DMS 273 treated with DMSO at 0.1 percent for 48 hours (cell line): ENCODE measurements at places on chromosomes 7 and 10.

GRCh38 chr7:155362380-155363145, 64.9 kb downstream of the INSIG1 start:
- no peak for DNase-seq

- no peak for DNase-seq
Measured at GRCh38 chr10:88045656-88046415, 182.4 kb downstream of the PTEN start.

DNA sequence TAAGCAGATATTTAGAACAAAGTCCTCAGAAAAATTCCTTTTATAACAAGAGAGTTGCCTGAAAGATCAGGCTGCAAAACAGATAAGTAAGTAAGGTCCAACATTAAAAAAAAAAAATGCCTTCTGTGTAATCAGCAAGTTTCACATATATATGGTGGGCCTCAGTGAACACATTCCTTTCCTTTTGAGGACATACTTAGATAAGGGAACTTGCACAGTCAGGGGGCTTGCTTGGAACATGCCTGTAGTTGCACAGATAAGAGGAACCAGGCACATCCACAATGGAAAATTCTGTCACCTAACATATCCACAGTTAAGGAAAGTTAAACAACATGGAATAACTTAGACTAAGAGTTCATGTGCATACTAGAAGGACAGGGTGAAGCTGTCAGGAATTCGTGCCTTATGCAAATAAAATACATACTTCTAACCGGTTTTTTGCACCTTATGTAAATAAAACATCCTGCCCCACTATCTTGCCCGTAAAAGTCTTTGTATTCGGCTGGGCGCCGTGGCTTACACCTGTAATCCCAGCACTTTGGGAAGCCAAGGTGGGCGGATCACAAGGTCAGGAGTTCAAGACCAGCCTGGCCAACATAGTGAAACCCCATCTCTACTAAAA, 257.3 kb downstream of the ZNF33B start:
- DNase-seq = no peak

DNA sequence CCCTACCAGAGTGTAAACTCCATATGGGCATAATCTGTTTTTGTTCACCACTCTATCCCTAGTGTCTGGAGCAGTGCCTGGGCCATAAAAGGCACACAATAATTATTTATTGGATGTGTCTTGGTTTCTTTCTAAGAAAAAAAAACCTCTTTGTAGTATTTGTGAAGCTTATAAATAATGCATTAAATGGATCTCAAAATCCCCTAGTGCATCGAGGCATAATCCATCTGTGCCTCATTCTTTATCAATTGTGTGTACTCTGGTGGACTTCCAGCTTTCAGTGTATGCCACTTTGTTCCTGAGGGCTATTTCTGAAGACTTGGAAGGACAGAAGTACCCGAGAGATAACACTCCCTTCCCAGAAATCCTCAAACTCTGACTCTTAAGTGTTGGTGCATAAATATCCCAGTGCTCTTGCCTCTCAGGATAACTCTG, 255.0 kb upstream of the PHYHIPL start:
- DNase-seq = no peak

- DNase-seq = no peak
Measured at GRCh38 chr10:73647875-73648651, 6.8 kb upstream of the MYOZ1 start.

DNA sequence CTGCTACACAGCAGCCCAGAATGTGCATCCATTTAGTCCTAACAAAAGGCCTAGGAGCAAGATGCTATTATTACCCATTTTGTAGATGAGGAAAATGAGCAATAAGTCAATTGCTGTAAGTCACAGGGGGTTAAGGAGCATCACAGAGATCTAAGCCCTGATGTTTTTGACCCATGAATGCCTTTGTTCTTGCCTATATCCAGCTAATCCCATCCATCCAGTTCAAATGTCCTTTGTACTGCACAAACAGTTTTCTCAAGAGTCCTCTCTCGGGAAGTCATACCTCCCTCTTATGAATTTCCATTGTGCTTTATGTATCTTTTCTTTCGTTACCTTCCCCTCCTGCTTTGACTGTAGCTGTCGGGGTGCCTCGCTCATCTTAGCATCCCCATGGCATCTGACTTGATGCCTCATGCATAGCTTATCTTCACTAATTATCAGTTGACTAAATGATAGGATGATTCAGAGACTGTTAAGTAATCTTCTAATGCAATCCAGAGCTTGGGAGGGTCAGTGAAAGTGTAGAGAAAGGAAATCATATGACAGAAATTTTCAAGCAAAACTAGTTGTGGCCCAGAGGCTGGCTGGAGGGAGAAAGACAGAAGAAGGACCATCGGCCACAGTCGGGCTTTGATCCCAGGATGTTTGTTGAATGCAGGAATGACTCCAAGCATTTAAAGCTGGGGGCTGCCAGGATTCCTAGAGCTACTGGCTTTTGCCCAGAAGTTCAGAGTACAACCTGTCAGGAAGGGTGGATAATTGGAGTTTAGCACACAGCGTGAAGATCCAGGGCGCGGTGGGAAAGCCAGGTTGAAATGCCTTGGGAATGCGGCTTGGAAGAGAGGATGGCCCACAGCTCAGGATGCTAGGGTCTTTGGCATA, 23.5 kb downstream of the BLVRA start:
- DNase-seq = no peak

GRCh38 chr7:2645274-2645868, 13.6 kb downstream of the TTYH3 start:
- no peak for DNase-seq

DNA sequence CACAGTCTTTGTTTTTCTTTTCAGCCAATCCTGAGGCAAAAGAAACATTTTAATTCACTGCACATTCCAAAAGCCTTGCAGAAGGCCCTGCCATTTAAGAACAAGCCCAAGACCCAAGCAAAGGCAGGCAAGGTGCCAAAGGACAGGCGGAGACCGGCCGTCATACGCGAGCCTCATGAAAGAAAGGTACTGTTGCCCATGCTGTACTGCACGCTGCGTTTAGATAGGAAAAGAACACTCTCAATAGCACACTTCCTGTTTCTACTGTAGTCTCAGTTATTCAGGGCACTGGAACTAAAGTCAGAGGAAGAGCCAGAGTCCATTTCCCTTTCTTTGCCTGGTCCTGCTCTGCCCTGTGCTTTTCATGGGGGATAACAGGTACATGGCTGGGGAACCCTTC, 47.6 kb downstream of the BMS1 start:
- no peak for DNase-seq

GRCh38 chr10:6561552-6561951, 18.5 kb downstream of the PRKCQ start:
- no peak for DNase-seq

- DNase-seq = no peak
Measured at GRCh38 chr10:104447331-104447730, 93.7 kb downstream of the CFAP58 start.

GRCh38 chr10:71660313-71660712, 59.3 kb downstream of the C10orf105 start:
- no peak for DNase-seq

GRCh38 chr10:32190890-32191491, 134.8 kb upstream of the KIF5B start:
- no peak for DNase-seq

DNA sequence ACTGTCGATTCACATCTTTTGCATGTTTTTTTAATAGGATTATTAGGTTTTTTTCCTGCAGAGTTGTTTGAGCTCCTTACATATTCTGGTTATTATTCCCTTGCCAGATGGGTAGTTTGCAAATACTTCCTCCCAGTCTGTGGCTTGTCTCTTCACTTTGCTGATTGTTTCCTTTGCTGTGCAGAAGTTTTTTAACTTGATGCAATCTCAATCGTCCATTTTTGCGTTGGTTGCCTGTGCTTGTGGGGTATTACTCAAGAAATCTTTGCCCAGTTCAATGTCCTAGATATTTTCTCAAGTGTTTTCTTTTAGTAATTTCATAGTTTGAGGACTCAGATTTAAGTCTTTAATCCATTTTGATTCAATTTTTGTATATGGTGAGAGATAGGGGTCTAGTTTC, 95.4 kb downstream of the TBXAS1 start:
- DNase-seq = no peak

- DNase-seq = no peak
Measured at GRCh38 chr7:99831595-99831994, 3.8 kb downstream of the CYP3A43 start.

GRCh38 chr7:91780521-91780920, 100.0 kb downstream of the MTERF1 start:
- DNase-seq = no peak

GRCh38 chr10:56599201-56599600, 238.1 kb upstream of the ZWINT start:
- no peak for DNase-seq

- DNase-seq = no peak
Measured at GRCh38 chr7:133789974-133790373, 337.2 kb upstream of the LRGUK start.

GRCh38 chr7:47147213-47147631, 434.7 kb downstream of the TNS3 start:
- no peak for DNase-seq

DNA sequence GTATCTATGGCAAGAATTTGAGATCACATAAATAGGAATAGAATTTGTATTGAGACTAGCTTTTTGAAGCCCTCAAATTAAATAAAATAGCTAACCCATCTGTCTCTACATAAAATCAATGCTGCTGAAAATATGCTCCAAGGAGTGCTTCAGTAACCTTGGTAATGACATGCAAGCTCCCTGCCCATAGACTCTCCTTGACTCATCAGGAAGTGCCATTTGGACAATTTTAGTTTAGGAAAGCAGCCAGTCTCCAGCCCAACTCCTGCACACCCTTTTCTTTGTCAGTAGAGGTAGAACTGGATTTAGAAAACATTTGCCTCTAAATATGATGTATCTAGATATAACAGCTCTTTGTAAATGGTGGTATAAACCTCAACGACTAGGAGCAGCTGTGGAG, 69.9 kb upstream of the PTPRZ1 start:
- DNase-seq = no peak

GRCh38 chr7:73526896-73527821, 5.1 kb upstream of the BAZ1B start:
- no peak for DNase-seq

GRCh38 chr7:146131701-146132100, 15.1 kb downstream of the CNTNAP2 start:
- no peak for DNase-seq

GRCh38 chr7:99030457-99030856, 113.5 kb downstream of the SMURF1 start:
- DNase-seq = no peak

- DNase-seq = no peak
Measured at GRCh38 chr7:100016215-100016901, 962 bp downstream of the ZKSCAN1 start.

DNA sequence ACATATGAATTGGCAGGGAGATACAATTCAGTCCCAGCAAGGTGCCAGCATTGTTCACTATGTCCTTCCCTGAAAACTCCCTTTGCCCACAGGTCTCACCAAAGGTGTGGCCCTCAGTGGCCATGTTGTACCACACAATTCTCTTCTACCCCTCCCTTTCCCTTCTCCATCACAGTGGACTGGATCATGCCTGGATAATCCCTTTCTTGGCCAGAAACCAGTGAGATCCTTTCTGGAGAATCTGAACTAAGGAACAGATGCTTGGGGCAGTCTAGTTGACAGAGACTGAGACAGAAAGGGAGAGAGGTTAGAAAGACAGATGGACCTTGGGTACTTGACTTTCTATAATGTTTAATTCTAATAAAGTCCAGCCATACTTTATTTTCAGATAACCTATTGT, 9.5 kb downstream of the NMT2 start:
- DNase-seq = peak; percentile 8

DNA sequence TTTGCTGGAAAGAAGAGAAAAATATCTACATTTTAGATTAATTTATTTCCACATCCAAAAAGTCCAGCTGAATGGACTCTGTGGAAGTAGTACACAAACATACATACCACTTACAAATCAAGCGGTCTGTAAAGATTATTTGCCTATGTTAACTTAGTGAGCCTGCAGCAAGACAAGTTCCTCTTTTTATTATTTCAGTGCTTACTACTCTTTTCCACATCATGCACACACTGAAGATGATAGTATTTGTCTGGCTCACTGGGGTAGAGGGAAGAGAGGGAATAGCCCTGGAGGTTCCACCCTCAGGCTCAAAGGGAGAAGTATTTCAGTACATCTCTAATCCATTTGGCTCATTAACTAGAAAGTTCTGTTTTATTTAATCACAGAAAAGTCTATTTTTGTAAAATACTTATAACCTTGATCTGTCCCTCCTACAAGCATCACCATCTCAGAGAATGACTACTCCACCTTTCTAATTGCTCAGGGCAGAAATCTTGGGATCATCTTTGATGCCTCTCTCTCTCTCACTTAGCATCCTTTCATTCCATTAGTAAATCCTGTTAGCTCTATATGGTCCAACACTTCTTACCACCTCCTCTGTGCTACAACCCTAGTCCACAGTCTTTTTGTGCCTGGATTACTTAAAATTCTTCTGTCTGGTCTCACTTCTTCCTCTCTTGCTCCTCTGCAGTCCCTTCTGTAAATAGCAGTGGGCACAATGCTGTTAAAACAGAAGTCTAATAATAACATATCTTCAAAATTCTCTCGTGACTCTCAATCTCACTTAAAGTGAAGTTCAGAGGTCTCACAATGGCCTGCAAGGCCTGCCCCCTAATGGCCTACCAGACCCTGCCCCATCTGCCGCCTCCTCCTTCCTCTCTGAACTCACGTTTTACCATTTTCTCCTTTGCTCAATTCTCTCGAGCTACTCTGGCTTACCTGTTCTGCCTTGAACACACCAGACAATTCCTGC, 64.3 kb upstream of the CCDC6 start:
- DNase-seq = no peak

- DNase-seq = no peak
Measured at GRCh38 chr10:63527401-63527800, 6.2 kb downstream of the REEP3 start.

- peak; percentile 82 for DNase-seq
Measured at GRCh38 chr7:94510582-94511496, 1.2 kb downstream of the CASD1 start.

- DNase-seq = no peak
Measured at GRCh38 chr10:119360181-119360921, 153.0 kb downstream of the GRK5 start.

GRCh38 chr10:34297541-34298345, 517.4 kb downstream of the PARD3 start:
- DNase-seq = no peak

DNA sequence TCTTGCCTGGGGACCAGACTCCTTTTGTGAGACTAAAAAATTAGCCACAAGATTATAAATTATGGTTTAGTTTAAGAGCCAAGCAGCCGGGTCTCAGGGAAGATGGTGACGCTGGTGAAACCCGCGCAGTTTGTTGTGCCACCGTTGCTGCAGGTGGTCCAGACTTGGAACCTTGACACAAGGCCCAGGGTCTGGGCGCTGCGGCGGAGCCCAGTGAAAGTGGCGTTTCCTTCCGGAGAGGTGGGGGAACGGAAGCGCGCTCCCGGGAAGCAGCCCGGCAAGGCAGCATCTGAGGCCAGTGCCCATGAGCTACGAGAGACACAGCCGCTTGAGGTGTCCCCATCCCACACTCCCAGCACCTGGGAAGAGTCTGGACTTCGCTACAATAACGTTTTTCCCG, 131.6 kb downstream of the SKIDA1 start:
- no peak for DNase-seq

DNA sequence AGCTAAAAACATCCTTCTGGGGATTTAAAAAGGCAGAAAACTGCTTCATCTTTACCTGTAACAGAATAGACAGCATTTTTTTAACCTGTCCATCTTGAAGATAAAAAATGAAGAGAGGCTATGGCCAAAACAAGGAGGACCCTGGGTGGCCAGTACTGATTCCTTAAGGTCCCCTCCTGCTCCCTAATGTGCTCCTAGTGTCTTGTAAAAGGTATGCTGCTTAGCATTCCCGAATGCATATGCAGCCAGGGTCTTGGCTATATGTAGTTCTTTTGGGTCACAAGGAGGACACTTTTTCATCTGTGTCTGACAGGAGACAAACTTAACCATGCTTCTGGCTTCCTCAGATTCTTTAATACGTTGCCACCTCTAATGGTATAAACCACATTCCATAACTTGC, 93.9 kb upstream of the SLC13A1 start:
- no peak for DNase-seq
